Fibroblast of upper back skin (primary cell): ENCODE measurements at places on chromosomes 2 and 18.

DNA sequence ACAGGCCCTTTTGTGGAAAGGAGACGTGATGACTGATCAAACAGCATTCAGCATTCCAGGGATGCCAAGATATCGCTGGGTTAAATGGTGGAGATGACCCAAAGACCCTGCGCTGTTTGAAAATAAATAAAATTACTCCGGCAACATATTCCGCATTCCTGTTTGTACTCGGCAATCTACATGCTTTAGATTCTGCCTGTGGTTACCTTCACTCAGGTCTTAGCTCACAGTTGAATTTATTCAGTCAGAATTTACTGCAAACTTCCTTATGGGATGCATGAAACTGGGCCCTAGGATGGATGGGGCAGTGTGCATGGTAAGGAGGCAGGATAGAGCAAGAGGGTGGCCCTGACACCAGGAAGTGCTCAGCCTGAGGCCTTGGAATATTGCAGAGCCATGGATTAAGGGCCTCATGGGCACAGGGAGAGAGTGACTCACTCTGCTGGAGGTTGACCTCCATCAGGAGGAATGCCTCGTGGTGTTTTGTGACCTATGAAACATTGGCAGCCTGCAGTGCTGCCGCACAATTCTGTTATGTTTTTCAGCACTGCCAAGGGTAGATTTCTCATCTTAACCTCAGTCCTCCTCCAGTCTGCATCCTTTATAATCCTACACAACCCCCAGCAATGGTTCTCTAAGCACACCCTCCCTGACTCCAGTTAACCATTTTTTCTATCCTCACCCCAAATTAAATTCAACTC lies 321.4 kb downstream of the IRS1 start:
- peak; percentile 91 for DNase-seq

DNA sequence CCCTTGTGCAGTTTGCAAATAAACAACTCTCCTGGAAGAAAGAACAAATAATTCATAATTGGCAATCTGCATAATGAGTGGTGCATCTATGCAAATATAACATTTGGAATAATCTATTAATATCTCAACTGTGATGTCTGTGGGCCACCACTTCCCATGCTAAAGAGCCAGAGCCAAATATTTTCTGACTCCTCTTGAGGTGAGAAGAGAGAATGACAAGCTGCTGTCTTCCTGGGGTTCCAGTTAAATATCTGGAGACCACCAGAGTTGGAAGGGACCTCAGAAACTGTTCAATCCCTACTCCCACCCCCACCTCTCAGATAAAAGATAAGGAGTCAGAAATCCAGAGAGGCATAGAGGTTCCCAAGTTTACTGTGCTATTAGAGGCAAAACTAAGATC lies 241.0 kb upstream of the SLC14A2 start:
- DNase-seq, result no peak

- no peak for DNase-seq
These were observed 49.3 kb downstream of the TMX3 start for GRCh38 chr18:68665628-68666027.

- DNase-seq, result no peak
These were observed 113.1 kb downstream of the ICOS start for GRCh38 chr2:204049635-204050034.

- no peak for DNase-seq
These were observed 24.9 kb upstream of the PDCL3 start for GRCh38 chr2:100537918-100538317.

DNA sequence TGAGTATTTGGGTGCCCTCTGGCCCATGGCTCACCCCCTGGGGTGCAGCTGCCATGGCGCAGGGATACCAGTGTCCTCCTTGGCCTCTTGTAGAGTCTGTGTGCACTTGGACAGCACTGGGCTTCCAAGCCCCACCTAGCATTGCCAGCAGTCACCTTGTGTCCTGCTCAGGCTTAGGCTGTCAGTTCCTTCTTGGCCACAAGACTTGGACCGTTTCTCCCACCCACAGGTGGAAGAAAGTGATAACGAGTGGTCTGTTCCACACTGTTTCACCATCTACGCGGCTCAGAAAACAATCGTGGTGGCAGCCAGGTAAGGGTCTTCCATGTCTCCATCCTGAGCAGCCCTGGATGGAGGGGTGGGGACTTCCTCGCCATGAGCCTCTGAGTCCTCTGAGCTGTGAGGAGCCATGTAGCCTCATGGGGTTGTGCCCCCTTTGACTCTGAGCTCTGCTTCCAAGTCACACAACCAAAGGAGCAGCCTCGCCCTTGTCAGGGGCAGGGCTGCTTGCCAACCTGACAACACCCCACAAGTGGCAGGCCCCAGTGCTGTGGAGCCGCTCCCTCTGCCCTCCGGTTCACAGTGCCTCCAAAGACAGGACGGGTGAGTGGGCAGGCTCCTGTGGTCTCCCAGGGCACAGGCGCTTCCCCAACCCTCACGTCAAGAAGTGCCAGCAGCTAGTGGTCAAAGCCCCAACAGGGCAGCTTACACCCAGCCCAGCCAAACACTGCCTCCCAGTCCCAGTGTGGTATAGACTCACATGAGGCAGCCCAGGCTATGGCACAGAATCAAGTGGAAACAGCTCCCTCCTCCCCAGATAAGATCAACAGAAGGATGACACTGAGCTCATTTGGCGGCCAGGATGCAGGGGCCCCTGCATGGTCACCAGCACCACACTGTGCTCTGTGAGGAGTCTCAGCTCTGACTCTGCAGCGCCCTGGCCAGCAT lies 18.4 kb downstream of the STK25 start:
- no peak for DNase-seq

DNA sequence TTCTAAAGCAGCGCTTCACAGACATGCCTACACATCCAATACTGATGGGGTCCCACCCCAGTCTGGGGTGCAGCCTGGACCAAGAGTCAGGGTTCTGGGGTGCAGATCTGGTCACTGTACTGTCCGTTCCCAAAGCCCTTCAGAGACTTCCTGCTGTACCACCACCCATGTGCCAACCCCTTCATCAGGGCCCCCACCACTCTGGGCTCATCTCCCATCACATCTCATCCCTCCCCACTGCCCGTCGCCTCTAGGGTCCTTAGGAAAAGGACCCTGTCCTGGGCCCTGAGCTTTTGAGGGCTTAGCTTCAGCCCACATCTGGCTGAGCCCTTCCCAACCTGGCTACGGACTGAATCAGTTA lies 37.9 kb upstream of the ID2 start:
- DNase-seq, result no peak

DNA sequence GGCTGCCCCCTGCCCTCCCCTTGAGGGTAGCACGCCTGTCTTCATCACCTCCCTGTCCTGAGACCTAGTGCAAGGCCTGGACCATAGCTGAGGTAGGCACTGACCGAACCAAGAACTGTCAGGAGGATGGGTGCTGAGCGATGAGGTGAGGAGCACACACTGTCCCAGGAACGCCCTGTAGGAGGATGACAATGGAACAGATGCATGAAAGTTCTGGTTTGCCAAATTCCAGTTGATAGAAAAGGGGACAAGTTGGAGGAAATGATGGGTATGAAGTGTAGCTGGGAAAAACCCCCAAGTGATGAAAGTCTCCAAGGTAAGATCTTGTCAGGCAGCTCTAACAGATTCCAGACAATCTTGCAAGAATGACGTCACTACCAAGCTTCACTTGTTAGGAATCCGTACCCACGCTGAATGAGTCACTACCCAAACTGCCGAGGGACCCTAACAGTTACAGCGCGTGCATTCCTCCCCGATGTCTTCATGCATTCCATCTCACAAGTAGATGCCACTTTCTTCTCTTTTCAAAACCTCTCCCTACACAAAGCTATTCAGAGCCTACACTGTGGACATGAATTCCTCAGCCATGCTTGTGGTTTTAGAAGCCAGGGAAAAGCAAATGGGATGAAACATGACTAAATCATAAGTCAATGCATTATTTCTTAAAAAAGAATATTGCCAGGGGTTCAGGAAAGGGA lies 27.6 kb downstream of the MRPL33 start:
- peak; percentile 100 for DNase-seq

DNA sequence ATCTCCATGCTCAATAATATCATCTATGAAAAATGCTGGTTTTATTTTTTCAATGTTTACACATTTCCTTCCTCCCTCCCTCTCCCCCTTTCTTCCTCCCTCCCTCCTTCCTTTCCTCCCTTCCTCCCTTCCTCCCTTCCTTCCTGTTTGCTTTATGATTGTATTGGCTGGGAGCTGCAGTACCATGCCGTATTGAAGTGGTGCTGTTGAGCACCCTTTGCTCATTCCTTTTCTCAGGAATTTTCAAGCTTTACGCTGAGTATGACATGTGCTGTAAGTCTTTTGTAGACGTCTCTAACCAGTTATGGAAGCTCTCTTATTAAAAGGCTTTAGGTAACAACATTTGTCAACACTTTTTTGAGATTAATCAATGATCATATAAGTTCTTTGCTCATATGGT lies 100.4 kb downstream of the SNTG2 start:
- DNase-seq, result peak; percentile 63
